ENCODE measurements at places on chromosomes 16 and 17. TPM values are rescaled to one million over a fixed set of nuclear protein-coding genes. Genes with fewer than 3 reads are reported as not detected.

- H3K4me3 ChIP-seq, result peak overlapping the region; percentile 45
- no peaks in the 10 kb centered on the region for H3K36me3 ChIP-seq
- no peaks in the 10 kb centered on the region for H3K27me3 ChIP-seq
These were observed 838 bp upstream of the TMEM97 start for GRCh38 chr17:28317966-28318758.

DNA sequence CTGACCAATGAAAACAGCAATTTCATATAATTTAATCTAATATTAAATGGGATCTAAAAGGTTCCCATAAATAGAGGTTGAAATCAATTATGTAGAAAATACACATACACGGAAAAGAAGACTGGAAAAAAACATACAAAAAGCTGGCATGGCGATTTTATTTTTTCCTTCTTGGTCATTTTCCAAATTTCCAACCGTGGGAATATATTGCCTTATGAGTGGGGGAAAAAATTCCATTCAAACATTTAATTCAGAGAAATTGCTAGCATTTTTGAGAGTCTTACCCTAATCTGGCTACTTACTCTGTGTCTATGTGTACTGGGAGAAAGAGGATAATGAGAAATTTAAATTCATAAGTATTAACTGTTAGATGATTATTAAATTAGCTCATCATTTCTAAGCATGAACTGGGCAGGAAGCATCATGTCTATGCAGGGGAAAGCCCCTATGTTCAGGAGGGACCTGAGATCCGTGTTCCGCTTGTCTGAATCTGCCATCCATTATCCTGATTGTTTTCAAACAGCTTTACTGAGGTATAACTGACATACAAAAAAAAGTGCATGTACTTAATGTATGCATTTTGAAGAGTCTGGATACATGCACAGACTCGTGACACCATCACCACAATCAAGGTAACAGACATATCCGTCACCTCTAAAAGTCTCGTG is 145.2 kb downstream of the XYLT1 start:
- no peak for DNase-seq
- H3K4me1 ChIP-seq, result no peaks in the 10 kb centered on the region
- no peaks in the 10 kb centered on the region for H3K36me3 ChIP-seq
- H3K27me3 ChIP-seq, result no peaks in the 10 kb centered on the region

- H3K4me3 ChIP-seq, result no peak overlapping the region
- no peak overlapping the region for H3K27ac ChIP-seq
- DNase-seq, result no peak
- no peaks in the 10 kb centered on the region for H3K4me1 ChIP-seq
- no peaks in the 10 kb centered on the region for H3K36me3 ChIP-seq
These were observed 415.3 kb downstream of the KIF2B start for GRCh38 chr17:54237911-54238515.

DNA sequence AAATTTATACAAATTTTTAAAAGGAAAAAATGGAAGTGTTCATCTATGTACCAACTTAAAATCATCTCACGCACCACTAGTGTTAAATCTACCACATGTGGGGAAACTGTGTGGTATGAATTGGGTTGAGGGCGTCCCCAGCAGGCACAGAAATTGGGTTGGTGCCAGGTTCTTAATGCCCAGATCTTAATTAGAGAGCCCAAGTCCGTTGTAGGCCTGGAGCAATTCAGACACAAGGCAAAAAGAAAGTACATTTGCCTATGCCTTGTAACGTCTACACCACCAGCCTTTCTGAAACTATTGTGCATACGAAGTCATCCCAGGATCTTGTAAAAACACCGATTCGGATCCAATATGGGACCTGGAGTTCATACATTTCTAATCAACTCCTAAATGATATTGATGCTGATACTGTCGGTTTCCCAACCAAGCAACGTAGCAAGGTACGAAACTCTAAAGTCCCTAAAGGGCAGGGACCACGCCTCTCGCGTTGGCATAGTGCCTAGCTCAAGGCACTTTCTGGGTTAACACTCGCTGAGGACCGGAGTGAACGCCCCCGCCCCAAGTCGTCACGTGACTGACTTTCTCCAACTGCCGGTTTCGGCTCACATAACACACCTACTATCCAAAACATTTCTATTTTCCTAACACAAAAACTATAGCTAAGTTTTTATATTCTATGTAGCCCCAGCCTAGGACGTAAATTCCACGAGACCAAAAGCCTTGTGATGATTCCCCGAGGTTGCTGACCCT is 945 bp upstream of the UQCRC2 start:
- no peaks in the 10 kb centered on the region for H3K27me3 ChIP-seq
- H3K36me3 ChIP-seq, result no peaks in the 10 kb centered on the region
- H3K4me3 ChIP-seq, result peak overlapping the region; percentile 87
- DNase-seq, result peak; percentile 38
- H3K4me1 ChIP-seq, result peaks cover 12% of the 10 kb centered on the region
- H3K27ac ChIP-seq, result peak overlapping the region; percentile 91

The ARL5C gene
- total RNA-seq, result not detected

The CCL7 gene
- total RNA-seq, result not detected
